ENCODE measurements at places on chromosomes 7 and 10.

DNA sequence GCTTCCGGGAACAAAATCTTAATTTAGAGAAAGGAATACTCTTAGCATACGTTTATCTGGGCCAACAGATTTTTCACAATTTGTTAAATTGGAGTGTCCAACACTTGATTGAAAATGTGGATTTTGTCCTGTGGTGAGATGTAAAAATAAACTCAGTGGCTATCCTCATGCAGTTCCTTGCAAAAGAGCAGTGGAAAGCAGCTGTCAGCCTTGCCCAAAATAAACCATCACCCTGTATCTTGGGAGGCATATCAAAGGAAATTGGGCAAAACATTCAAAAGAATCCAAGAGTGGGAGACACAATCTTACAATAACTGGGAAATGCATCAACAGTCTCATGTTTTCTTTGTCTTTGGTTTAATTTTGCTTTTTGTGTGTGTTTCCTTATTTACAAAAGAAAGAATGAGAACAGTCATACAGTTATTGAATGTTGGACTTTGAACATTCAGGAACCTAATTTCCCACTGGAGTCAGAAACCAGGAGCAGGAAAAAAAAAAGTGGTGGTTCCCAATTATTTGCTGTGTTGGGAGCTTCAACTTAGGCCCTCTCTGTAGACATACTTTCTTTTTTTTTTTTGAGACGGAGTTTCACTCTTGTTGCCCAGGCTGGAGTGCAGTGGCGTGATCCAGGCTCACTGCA, 44.4 kb upstream of the DGKI start:
- DNase-seq: no peak

DNA sequence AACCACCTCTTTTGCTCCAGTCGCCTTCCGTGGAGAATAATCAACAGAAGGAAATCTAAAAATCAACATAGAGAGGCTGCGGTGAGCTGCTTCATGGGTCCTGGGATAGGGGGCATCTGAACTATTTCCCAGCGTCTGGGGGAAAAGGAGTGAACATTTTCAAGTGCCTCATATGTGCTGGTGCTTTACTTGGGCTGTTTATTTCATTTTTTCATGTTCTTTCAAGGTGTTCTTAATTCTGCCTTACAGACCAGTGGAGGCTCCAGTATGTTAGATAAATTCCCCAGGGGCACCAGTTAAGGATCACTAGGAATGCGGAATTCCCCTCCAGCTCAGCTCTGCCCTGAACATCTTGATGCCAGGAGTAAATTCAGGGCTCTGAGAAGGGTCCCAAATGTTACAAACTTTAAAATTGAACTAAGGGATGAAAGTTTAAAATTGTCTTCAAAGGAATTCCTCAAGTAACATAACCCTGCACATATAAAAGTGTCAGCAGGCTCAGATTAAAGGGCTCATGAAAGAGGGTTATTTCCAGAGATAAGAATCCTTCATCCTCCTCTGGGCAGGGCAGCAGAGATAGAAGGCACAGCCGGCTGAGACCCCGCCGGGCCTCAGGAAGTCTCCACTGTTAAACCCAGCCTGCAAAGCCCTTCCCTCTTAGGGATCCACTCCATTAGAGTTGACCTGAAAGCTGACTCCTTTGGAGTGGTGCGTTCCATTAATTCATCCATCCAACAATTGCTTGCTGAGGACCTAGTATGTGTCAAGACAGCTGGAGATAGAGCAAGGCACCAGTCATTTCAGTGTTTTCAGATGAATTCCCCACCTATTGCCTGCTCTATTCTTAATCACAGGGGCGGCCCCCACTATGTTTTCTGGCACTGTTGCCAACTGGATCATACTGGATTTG, 345.8 kb downstream of the KCNMA1 start:
- DNase-seq: no peak

GRCh38 chr10:19204246-19204917, 155.8 kb downstream of the MALRD1 start:
- DNase-seq: no peak

- peak; percentile 84 for DNase-seq
Measured at GRCh38 chr10:70652761-70653657, 19.3 kb upstream of the ADAMTS14 start.

DNA sequence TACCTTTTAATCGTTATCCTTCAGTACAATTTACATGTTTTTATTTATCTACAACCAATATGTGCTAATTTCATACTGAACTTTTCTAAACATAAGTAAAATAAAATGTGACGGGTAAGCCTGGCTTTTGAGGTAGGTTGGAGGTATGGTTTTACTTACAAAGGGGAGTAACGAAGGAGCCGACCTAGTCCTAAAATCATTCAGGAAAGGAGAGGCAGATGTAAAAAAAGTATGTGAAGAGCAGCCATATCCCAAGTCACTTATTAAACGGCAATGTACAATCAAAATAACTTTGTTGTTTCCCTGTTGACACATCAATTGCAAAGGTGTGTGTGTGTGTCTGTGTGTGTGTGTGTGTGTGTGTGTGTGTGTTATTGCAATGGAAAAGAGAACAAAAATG, 351.3 kb downstream of the CRPPA start:
- DNase-seq: no peak

- no peak for DNase-seq
Measured at GRCh38 chr10:6039711-6040110, 22.5 kb downstream of the IL2RA start.

- peak; percentile 75 for DNase-seq
Measured at GRCh38 chr10:79347894-79348639, 798 bp downstream of the PPIF start.

- DNase-seq: peak; percentile 37
Measured at GRCh38 chr7:23234569-23235296, 11.8 kb upstream of the GPNMB start.

- peak; percentile 98 for DNase-seq
Measured at GRCh38 chr7:137081321-137082093, 213.1 kb downstream of the CHRM2 start.

GRCh38 chr10:35565602-35566081, 39.5 kb upstream of the GJD4 start:
- DNase-seq: no peak

DNA sequence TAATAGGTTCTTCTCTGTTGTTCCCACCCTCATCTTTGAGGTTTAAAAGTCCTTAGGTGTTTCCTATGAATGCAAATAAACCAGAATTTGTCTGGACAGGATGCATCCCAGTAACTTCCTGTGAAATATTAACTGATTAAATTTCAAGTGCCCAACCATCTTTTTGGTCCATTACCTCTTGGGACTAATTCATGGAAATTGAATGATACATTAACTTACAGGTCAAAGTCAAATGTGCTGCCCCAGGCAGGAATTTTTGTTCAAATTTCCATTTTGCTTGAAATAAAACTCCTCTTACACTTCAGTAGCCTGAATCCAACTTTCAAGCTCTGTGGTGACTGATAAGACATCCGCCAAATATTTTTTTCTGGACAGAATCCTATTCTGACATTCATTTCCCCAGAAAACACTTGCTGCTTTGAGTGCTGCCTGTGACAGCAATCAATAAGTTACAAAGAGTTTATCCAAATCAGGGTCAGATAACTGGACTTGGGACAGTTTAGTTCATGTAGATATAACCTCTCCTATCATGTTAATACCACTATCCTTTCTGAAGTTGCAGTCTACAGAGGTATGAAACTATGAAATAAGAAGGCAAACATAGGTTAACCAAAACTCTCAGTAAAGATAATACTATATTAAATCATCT, 383.5 kb downstream of the POM121L12 start:
- no peak for DNase-seq

- peak; percentile 48 for DNase-seq
Measured at GRCh38 chr7:33716581-33717477, 188.5 kb upstream of the BMPER start.

- DNase-seq: no peak
Measured at GRCh38 chr10:72379062-72379461, 24.3 kb upstream of the DNAJB12 start.

GRCh38 chr7:155226261-155227003, 71.2 kb upstream of the INSIG1 start:
- DNase-seq: no peak

DNA sequence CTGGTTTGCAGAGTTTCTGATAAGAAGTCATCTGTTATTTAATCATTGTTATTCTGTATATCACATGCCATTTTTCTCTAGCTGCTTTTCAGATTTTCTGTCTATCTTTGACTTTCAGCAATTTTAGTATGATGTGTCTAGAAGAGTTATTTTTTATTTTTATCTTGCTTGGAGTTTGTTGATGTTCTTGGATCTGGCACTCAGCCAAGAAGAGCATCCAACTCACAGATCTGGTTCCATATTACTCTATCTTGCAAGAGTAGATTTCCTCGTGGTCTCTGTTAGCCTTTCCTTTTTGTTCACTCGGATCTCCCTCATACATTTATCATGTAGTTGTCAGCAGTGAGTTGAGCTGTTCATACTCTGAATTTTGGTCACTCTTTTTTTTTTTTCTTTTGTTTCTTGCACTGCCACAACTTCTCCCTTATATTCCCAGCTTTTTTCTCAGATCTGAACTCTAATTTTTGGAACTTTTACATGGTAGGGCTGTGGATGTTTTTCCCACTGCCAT, 54.8 kb upstream of the CALCR start:
- DNase-seq: no peak

DNA sequence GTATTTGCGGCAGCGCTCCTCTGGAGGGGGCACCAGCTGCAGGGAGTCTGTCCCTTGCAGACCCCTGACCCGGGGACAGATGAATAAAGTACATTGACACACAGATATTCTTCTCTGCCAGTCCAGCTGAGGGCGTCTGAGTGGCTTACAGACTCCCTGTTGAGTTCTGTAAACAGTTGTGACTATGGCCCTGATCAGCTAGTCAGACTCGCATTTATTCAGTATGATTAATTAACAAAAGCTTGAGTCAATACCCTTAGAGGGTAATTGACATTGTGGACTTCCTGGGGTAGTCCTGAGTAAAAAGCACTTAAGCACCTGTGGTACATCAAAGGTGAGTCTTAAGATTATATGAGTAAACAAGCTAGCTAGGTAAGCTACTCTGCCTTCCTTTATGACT, 21.0 kb downstream of the ANKRD30A start:
- no peak for DNase-seq

DNA sequence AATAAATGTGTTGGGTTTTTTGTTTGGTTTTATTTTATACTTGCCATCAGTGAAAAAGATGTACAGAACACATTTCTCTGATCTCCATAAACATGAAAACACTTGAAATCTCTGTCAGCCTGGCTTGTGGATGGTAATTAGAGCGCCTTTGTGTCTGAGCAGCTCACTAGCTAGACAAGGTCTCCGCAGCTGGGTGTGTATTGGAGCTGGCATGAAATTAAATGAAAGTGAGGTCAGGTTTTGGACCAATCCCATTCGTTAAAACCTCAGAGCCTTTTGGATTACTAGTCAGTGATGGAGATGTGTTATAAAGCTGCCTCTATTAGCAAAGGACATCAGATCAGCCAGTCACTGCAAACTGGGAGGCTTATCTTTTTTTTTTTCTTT, 2.7 kb downstream of the FRAT1 start:
- DNase-seq: no peak

DNA sequence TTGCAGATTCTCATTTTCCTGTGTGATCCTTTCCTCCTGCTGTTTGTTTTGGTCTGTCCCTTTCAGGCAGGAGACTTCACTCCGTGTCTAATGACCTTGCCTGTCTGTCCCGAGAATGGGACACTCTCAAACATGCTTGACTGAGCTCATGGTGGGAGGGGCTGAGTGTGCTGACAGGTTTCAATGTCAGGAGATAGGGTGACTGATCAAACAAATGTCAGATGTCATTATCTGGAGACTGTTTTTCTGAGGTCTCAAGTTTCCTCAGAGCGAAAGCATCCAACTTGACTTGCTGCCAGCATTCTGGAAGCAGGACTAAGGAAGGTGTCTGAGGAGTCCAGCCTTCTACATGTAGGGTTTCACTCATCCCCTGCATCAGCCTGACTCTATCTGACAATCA, 228.8 kb upstream of the KIAA1217 start:
- no peak for DNase-seq

DNA sequence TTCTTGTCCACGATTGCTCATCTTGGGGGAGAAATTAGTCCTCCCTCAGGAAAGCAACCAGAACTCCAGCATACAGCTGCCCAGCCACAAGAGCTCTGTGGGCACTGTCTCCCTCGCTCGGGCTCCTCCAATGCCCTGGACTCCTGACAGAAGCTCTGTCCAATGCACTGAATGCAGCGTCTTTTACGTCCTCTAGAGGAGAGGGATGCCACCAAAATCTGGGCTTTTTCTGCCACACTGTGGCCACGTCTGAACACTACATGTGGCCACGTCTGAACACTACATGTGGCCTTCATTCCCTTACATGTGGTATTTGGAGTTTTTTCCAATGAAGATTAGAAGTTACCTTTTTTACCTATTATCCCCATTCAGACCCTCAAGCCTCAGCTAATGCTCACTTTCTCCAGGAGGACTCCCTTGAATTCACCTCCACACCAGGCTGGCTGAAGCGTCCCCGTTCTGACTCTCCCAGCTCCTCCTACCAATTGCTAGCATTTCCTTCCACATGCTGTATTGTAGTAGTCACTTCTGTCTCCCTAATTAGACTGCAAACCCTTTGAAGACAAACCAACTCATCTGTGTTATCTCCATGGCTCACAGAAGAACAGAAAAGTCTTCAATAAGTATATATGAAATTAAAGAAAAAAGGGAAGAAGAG, 134.3 kb upstream of the PDE1C start:
- DNase-seq: peak; percentile 63

DNA sequence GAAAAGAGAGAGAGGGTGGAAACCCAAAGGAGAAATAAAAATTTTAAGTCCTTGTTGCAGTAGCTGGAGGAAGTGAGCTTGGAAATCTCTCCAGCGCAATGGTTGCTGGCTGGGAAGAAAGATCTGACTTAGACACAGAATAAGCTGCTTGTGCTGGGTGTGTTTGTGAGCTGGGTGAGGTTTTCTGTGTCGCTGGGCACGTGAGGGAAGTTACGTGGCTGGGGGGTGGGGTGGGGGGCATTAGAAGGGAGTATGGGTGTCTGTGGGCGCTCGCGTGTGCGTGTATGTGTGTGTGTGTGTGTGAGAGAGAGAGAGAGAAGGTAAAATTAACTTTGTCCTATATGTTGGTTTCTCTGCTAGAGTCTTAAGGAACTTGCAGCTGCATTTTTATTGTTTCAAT, 11.6 kb downstream of the TCF7L2 start:
- DNase-seq: no peak

- DNase-seq: peak; percentile 67
Measured at GRCh38 chr7:114508086-114508485, 93.5 kb downstream of the FOXP2 start.

GRCh38 chr10:6114299-6114698, 25.5 kb downstream of the RBM17 start:
- DNase-seq: no peak

GRCh38 chr10:78310481-78311080, 276.9 kb downstream of the RPS24 start:
- DNase-seq: no peak

DNA sequence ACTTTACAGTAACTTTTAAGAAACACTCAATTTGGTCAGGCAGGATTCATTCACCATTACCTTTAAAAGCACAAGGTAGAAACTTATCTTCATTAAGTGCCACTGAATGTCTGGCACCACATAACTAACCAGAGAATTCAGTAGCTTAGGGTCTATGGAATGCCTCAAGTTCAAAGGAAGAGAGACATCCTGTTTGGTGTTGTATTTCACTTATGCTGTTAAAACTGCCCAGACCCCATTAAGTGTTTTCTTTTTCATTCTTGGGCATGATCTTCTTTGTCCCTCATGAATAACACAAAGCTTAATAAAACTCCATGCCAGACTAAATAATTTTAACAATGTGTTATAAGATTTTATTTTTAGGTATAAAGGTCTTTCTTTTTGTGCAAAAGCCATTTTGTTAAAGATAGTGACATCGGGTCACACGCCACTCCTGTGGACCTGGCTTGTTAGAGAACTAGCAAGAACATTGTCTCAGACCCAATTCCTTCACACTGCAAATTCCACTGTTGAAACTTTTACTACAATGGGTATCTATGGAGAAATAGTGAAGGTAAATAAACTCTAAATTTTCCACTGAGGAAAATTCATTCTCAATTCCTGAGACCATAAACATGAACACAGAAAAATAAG, 221.0 kb downstream of the TWIST1 start:
- DNase-seq: no peak
